Activated T-helper 17 cell treated with anti-CD3 and anti-CD28 coated beads, Interleukin-2, amount 50 U/mL, for 72 hours (primary cell): ENCODE measurements at places on chromosomes 5 and 9. TPM values are rescaled to one million over a fixed set of nuclear protein-coding genes. Genes with fewer than 3 reads are reported as not detected.

The UNC5A gene
- total RNA-seq: not detected

The CD72 gene
- total RNA-seq: 43.2 TPM

The MEIKIN gene
- total RNA-seq: not detected

The PCDHGA12 gene
- total RNA-seq: not detected

The MCIDAS gene
- 0.16 TPM for total RNA-seq

The PCDH12 gene
- 0.54 TPM for total RNA-seq

The GABBR2 gene
- not detected for total RNA-seq

The PCDHGB7 gene
- total RNA-seq: 0.11 TPM

The NEURL1B gene
- total RNA-seq: 0.52 TPM

The ADAMTS6 gene
- 1.2 TPM for total RNA-seq

The FAM221B gene
- total RNA-seq: not detected

The PAEP gene
- not detected for total RNA-seq

The PRR16 gene
- not detected for total RNA-seq

The RANBP6 gene
- 14.6 TPM for total RNA-seq

The LECT2 gene
- not detected for total RNA-seq

The ADAMTSL2 gene
- not detected for total RNA-seq

The CDX1 gene
- not detected for total RNA-seq

The ZFP2 gene
- 0.26 TPM for total RNA-seq

The OR1J1 gene
- total RNA-seq: not detected

The NIPAL4 gene
- 0.65 TPM for total RNA-seq

The GAS1 gene
- not detected for total RNA-seq
